ENCODE measurements at places on chromosomes 12 and 14.

DNA sequence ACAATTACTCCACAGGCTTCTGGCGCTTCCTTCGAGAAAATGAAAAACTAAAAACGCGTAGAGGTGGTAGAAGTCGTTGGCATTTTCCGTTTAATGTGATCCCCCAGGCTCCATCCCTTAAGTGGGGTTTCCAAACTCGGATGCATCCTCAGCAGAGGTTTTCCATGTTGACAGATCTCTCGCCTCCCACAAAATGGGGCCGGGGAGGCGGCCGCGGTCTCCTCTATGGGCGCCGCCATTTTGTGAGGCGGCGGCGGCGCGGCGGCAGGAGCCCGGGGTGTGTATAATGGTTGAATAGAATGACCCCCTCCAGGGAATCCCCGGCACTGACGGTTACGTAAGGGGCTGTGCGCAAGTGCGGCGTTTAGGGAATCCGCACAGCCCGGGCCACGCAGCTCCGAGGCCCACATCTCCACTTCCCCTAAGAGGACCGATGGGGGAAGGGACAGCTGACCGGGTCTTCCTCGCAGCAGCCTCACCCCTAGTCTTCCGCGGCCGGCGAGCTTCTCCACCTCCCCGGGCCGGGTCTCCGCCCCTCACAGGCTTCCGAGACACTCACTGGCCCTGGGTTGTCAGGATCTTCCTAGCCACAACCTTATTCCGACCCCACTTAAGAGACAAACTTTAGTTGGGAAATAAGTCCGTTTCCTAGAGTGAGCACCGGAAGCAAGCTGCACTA, 2.1 kb upstream of the ARID2 start:
- DNase-seq = peak; percentile 91

GRCh38 chr12:40615590-40615989, 76.6 kb upstream of the CNTN1 start:
- no peak for DNase-seq

GRCh38 chr14:96130854-96131253, 73.8 kb upstream of the BDKRB2 start:
- no peak for DNase-seq

DNA sequence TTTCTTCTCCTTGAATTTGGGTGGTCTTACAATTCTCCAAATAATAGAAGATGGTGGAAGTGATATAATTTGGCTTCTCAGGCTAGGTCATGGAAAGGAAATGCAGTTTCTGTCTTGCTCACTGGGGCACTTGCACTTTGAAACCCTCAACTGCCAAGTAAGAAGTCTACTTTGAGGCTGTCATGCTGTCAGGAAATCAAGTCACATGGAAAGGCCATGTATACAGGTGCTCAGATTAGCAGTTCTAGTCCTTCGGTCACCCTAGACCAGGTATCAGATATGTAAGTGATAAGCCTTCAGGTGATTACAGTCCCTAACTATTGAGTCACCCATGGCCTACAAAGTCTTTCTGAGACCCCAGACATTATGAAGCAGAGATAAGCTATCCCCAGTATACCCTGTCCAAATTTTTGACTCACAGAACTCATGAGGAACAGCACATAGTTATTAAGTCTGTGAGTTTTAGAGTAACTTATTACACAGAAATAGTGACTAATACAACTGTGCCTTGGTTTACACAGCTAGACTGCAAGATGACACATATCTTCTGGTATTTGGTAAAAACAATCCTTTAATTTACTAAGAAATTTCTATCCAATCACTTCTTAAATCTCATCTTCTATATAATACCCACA, 26.3 kb upstream of the BBS10 start:
- no peak for DNase-seq

GRCh38 chr12:50637870-50638481, 125.9 kb upstream of the ATF1 start:
- peak; percentile 58 for DNase-seq

DNA sequence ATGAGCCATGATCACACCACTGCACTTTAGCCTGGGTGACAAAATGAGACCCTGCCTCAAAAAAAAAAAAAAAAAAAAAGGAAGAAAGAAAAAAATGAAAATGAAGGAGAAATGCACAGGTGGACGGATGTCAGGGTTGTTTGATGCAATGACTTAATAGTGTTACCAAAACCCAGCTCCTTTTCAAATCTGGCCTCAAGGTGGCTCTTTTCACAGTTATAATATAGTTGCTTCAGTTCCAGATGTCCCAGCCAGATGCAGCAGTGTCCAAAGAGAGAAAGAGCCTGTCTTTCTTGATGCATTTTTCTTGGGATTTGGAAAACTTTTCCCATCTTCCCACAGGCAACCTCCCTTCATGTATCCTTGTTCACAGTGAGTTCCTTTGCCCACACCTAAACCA, 36.5 kb downstream of the KCNMB4 start:
- no peak for DNase-seq

GRCh38 chr12:93442411-93443340, 929 bp upstream of the UBE2N start:
- DNase-seq = no peak

- peak; percentile 59 for DNase-seq
Measured at GRCh38 chr14:96363751-96364336, 518 bp downstream of the GSKIP start.

DNA sequence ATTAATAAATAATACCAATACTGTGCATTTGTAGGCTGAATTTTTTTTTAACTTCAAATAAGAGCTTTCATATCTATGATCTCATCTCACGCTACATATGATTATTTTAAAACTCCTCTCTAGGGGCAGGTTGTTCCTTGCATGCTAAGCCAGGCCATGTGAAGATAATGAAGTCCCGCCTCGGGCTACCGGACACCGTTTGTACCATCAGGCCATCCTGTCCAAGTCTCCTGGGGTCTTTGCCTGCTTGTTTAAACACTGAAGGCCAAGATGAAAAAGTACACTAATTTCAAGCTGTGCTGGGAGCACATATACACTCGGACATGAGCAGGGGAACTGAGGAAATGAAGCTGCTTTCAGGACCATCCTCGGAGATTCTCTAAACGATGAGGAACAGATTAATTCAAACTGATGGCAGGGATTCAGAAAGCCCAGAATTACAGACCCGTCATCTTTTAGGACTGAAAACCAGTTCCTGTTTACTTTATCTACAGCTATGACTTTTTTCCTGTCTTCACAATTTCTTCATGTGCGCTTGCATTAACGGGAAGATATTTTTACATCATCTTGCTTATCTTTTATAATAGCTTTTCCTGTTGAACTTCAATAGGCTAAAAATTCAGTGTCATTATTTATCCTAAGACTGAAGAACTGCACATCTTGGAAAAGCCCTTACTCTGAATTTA, 6.3 kb upstream of the ABHD12B start:
- no peak for DNase-seq

- no peak for DNase-seq
Measured at GRCh38 chr12:91204421-91204820, 21.8 kb upstream of the DCN start.

GRCh38 chr12:49033611-49034285, 15.2 kb upstream of the PRKAG1 start:
- no peak for DNase-seq

DNA sequence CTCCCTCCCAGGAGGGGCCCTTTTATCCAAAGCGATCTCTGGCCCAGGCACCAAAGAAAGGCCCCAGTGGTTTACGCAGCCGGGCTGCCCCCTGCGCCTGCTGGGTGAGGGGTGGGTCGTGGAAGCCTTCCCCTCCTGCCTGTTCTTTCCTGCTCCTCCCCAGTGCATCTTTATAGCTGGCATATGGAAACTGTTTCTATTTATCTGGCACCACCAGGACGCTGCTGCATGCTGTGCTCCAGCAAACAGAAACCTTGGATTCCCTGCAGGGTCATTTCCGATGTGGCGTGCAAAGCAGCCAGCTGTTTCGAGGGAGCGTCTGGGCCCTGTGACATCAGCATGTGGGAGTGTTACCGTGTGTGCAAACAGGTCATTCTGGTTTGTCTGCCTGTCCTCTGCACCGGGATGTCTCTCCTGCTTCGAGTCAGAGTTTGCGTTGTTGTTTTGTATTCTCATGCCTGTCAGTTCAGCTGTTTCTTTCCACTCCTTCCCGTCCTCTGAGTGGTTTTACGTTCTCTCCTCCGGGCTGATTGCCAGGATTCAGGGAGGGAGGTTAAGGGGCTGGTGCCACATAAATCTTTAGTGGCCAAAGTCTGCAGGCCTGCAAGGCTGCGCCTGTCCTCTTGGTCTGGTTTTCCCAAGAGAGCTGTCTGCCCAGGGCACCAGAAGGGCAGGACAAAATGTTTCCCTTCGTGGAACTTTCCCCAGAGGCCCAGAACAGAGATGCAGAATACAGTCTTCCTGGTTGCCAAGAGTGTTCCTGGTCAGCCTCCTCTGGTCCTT, 24.6 kb downstream of the TPCN1 start:
- DNase-seq = peak; percentile 96

GRCh38 chr12:109294286-109294796, 14.7 kb downstream of the FOXN4 start:
- no peak for DNase-seq

DNA sequence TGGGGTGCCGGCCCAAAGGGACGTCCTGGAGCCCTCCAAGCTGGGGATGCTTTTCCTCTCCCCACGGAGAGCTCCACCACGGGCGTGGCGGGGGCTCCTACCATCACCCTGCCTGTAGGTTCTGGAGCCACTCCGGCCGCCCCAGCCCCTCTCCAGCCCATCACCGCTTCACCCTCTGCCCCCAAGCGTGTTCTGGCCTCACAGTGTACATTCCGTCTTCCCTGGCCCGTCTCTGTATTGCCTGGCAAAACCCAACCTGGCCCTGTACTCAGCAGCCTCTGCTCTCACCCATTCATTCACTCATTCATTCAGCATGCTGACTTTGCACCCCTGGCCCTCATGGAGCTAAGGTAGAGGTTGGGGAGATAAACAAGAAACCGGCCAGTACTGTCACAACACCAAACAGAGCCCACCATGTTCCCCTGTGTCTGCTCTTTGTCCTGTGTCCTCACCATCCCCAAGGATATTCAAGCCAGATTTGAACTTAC, 20.3 kb downstream of the SLC25A29 start:
- DNase-seq = no peak

- DNase-seq = no peak
Measured at GRCh38 chr14:51082349-51082748, 12.6 kb downstream of the TRIM9 start.

DNA sequence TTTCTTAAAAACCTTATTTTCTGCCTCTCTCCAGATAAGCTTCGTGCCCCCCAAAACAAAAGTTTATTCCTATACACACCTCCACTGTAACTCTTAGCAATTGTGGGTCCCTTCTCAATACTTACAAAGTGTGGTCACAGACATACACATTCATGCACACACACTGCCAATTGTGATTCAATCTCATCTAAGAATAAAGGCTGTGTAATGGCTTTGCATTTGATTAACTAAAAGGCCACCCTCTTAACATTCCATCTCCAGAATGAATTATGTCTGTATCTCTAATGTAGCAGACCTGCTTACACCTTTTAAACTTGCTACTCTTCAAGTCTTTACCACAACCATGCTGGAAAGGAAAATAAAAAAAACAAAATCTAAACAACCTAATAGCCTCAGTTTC, 49.5 kb downstream of the MYF5 start:
- DNase-seq = no peak

- no peak for DNase-seq
Measured at GRCh38 chr12:64691227-64691794, 67.9 kb downstream of the GNS start.

GRCh38 chr12:130097798-130098255, 64.4 kb upstream of the FZD10 start:
- no peak for DNase-seq

DNA sequence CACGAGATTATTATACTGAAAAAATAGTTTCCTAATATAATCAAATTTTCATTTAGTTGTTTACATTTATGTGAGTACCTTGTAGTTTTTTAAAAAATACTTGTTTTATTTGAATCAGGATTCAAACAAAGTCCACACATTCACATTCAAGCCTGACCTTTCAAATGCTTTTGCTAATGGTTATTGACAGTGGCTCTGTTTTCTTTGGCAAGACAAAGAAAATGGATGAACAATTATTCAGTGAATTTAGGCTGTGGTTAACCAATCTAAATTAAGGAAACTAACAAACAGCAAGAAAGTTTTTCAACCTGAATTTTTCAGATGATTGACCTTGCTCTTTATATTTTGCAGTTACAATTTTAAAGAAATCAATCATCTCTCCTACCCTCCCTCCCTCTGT, 9.7 kb downstream of the SLC4A8 start:
- DNase-seq = peak; percentile 19

GRCh38 chr14:90443161-90444076, 46.6 kb downstream of the CALM1 start:
- DNase-seq = no peak

DNA sequence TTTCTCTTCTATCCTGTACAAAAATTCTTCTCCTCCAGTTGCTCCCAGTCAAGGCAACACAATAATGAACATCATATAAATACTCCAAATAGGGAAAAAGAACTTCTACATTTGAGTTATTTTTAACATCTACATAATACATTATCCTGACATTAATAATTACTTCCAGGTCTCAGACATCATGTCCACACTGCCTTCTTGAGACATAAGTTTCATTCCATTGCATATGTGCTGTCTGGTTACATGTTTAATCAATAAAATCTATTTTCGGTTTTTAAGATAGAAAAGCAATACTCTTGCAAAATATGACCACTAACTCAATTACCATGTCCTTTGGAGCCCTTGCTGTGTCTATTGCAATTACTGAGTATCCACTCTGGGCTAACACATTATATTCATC, 881.9 kb downstream of the GALC start:
- DNase-seq = no peak

- peak; percentile 45 for DNase-seq
Measured at GRCh38 chr12:117854339-117855012, 114.3 kb downstream of the KSR2 start.

- no peak for DNase-seq
Measured at GRCh38 chr14:97117693-97118092, 320.5 kb downstream of the VRK1 start.

DNA sequence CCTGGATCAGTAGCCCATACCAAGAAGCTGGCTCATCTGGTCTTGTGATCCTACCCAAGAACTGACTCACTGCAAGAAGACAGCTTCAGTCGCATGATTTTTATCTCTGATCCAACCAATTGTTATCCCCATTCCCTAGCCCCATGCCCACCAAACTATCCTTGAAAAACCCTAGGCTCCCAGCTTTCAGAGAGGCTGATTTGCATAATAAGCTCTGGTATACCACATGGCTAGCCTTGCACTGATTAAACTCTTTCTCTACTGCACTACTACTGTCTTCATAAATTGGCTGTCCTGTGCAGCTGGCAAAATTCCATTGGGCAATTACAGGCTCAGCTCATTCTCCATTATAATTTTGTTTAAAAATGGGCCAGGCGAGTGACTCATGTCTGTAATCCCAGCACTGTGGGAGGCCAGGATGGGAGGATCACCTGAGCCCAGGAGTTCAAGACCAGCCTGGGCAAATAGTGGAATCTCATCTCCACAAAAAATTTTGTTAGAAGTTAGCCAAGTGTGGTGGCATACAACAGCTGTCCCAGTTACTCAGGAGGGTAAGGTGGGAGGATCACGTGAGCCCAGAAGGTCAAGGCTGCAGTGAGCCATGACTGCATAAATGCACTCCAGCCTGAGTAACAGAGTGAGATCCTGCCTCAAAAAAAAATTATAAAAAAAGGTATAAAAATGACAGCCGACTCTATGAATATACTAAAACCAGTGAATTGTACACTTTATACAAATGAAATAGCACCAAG, 76.7 kb upstream of the EIF5 start:
- peak; percentile 6 for DNase-seq
